ENCODE measurements at places on chromosomes 11 and 22. TPM values are rescaled to one million over a fixed set of nuclear protein-coding genes. Genes with fewer than 3 reads are reported as not detected.

Gene CYTH4
- polyA plus RNA-seq, result 5.6 TPM

Gene KCNC1
- 0.85 TPM for polyA plus RNA-seq

Gene CD3D
- polyA plus RNA-seq, result 1.6 TPM

Gene ABCC8
- polyA plus RNA-seq, result 3.8 TPM

Gene INS
- not detected for polyA plus RNA-seq

Gene FAM111B
- polyA plus RNA-seq, result 21.6 TPM

Gene OR2AG1
- 0.05 TPM for polyA plus RNA-seq

Gene MOV10L1
- polyA plus RNA-seq, result 4.7 TPM

DNA sequence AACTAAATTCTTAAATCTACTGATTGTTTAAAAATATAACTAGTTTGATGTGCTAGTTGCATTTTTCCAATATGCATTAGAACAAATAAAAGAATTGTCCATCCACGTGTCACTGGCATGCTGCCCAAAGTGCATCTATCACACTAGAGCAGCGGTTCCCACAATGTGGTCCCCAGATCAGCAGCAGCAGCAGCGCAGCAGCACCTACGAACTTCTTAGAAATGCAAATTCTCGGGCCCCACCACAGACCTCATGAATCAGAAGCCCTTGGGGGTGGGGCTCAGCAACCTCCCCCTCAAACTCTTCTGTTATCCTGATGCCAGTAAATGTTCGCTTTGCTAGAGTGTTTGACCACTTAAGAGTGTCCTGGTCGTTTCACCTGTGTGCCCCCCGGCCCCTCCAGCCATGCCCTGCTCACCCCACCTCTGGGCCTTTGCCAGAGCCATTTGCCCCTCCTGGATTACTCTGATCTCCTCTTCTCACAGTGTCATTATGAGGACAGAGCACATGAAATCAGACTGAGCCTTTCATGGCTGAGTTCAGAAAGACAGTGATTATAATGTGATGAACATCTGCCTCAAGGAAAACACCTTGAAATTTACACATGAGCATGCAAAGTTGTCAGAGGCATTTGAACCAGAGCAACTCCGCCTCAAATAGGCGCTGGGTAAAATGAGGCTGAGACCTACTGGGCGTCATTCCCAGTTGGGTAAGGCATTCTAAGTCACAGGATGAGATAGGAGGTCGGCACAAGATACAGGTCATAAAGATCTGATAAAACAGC lies 12.6 kb upstream of the VSIG10L2 start:
- no peaks in the 10 kb centered on the region for H3K36me3 ChIP-seq
- H3K4me3 ChIP-seq, result no peak overlapping the region
- H3K4me1 ChIP-seq, result no peaks in the 10 kb centered on the region
- H3K27ac ChIP-seq, result no peak overlapping the region
- H3K27me3 ChIP-seq, result no peaks in the 10 kb centered on the region
- no peak for DNase-seq

DNA sequence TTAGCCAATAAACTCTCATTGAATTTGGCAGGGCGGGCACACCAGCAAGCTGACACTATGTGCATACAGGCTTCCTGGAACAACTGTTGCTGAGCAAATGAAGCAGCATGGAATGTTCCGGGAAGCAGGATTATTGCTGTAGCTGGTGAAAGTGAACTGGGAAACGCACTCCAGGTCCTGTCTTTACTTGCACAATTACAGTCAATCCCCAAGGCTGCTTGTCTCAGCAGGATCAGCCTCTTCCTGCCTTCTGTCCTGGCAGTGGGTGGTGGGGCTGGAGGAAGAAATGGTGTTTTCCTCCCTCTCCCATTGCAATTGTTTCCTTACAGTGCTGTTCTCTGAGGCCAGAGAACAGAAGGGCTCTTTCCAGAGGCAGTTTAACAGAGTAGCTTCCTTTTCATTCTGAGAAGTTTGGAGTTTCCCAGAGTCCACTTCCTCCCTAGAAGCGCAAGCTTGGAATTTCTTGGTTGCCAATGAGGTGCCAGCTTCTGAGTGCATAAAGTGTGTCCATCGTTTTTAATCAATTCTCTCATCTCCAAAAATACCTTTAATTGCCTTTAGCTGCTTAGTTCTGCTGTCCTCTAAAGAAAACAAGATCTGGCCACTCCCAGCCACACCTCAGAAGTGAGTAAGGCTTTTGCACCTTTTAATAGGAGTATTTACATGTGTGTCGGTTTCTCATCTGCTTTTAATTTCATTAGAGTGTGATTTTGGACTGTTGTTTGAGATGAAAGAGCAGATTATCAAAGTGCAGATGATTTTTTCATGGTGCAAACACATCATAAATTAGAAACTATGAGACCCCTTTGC lies 19.9 kb downstream of the CD44 start:
- peaks cover 97% of the 10 kb centered on the region for H3K4me1 ChIP-seq
- no peak overlapping the region for H3K4me3 ChIP-seq
- DNase-seq, result no peak
- H3K27me3 ChIP-seq, result no peaks in the 10 kb centered on the region
- H3K36me3 ChIP-seq, result no peaks in the 10 kb centered on the region

DNA sequence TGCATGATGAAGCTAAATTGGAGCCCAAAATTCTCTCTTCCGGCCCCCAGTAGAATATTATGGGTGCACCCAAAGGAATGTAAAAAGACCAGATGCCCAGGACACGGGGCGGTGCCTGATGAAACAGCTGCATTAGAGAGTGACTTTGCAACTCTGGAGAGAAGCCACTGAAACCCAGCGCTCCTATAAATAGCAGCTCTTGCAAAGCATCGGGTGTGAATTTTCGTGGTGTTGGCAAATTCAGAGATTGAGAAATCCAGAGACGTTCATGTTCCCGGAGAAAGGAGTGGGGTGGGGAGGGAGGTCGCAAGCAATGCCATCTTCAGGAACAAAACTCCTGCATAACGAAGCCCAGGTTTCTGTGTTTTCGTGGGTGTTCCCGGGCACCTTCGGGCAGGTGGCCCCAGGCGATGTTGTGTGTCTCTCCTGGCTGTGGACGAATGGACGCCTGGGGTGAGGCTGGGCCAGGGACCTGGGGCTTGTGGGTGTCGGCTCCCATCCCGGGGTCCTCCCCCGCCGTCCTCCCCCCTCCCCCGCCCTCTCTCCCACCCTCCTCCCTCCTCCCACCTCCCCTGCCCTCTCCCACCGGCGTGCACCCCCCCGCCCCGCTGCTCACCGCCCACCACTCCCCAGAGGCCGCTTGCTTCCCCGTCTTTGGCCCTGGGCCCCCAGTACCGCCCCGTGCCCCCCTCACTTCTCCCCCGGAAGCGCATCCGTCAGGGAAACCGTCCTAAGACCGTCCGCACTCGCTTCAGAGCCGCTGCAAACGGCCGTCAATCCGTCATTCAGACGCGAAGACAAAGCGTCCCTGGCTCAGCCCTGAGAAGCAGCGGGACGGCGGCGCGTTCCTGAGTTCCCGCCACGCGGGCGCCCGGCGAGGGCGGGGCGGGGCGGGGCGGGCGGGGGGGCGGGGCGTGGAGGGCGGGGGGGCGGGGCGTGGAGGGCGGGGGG lies 26.7 kb upstream of the TOLLIP start:
- H3K4me3 ChIP-seq, result peak overlapping the region; percentile 44
- H3K27me3 ChIP-seq, result peaks cover 12% of the 10 kb centered on the region
- no peaks in the 10 kb centered on the region for H3K36me3 ChIP-seq

DNA sequence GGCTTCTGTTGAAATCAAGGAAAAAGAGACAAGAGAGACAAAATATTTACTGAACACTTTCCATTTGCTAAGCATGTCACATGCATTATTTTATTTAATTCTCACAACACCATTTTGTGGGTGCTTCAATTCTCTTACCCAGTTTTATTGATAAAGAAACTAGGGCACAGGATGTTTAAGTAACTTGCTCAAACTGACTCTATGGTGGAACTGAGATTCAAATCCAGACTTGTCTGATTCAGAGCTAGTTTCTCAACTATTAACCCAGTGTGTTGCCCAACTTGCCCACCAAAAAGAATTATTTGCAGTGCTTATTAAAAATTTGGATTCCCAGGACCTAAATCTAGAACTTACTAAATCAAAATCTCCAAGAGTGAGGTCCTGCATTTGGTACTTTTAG lies 21.5 kb upstream of the MSANTD4 start:
- H3K4me3 ChIP-seq, result no peak overlapping the region
- H3K27ac ChIP-seq, result no peak overlapping the region
- DNase-seq, result no peak
- no peaks in the 10 kb centered on the region for H3K27me3 ChIP-seq
- no peaks in the 10 kb centered on the region for H3K36me3 ChIP-seq

- H3K27me3 ChIP-seq, result no peaks in the 10 kb centered on the region
- no peak overlapping the region for H3K4me3 ChIP-seq
- H3K27ac ChIP-seq, result no peak overlapping the region
- DNase-seq, result no peak
These were observed 33.4 kb upstream of the PISD start for GRCh38 chr22:31695423-31695822.

DNA sequence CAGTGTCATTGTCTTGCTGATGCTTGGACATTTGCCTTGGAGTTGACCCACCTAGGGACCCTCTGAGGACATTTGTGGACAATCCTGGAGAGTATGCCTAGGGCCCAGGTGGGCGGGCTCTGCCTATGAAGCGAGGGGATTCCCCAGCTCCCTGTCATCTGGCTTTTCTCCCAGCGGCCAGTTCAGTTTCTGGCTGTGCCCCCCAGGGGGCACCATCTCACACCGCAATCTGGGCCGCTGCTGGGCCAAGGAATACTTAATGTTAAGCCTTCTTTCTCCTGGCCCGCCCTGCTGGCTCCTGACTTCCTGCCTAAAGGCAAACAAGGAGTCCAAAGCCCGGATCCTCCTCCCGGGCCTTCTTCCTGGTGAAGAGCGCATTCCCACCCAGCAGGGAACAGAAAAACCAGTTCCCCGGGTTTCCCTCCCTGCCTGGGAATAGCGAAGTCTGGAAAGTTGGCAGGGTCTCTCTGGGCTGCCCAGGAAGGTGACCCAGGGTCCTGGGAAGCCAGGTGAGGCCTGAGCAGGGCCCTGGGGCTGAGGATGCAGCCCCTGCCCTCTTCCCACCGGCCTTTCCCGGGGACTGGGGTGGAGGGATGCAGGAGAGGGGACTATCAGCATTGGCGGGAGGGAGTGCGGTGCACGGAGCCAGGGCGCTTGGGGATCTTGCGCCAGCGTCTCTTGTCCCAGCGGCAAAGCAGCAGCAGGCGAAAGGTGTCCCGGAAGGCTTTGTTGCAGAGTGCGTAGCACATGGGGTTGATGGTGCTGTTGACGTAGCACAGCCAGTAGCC lies 11.9 kb downstream of the CHRM1 start:
- H3K36me3 ChIP-seq, result no peaks in the 10 kb centered on the region
- peak overlapping the region; percentile 72 for H3K27ac ChIP-seq
- no peak overlapping the region for H3K4me3 ChIP-seq
- H3K27me3 ChIP-seq, result no peaks in the 10 kb centered on the region
- peak; percentile 68 for DNase-seq
- H3K4me1 ChIP-seq, result peaks cover 43% of the 10 kb centered on the region

GRCh38 chr11:35141571-35141971 lies 2.6 kb downstream of the CD44 start:
- peak overlapping the region; percentile 77 for H3K4me3 ChIP-seq
- H3K27ac ChIP-seq, result peak overlapping the region; percentile 96
- peaks cover 73% of the 10 kb centered on the region for H3K4me1 ChIP-seq
- no peak for DNase-seq

GRCh38 chr11:77136074-77136473 lies 8.0 kb downstream of the MYO7A start:
- H3K4me1 ChIP-seq, result no peaks in the 10 kb centered on the region
- H3K27me3 ChIP-seq, result peaks cover 32% of the 10 kb centered on the region
- H3K4me3 ChIP-seq, result no peak overlapping the region
- no peak overlapping the region for H3K27ac ChIP-seq

DNA sequence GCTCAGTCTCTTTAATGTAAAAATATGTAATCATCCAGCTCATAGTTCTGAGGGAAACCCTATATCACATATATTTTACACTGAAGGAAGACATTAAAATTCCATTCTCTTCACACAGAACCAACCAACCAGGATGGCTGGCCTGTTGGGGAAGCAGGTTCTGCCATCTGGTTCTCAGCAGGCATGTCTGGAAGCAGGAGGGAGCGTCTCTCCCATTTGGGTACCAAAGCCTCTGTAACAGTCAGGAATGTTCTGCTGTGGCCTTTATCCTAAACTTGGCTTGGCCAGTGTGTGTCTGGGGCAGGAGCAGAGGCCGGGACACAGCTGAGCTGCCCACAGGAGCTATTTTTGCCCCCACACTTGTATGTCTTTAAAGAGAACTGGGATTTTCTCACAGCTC lies 29.2 kb downstream of the SGSM3 start:
- H3K4me3 ChIP-seq, result no peak overlapping the region
- no peak for DNase-seq
- H3K27ac ChIP-seq, result peak overlapping the region; percentile 78
- peaks cover 47% of the 10 kb centered on the region for H3K4me1 ChIP-seq
- H3K36me3 ChIP-seq, result no peaks in the 10 kb centered on the region

- no peaks in the 10 kb centered on the region for H3K27me3 ChIP-seq
- no peaks in the 10 kb centered on the region for H3K36me3 ChIP-seq
- DNase-seq, result no peak
- no peaks in the 10 kb centered on the region for H3K4me1 ChIP-seq
- H3K4me3 ChIP-seq, result no peak overlapping the region
These were observed 129.1 kb downstream of the EHF start for GRCh38 chr11:34749666-34750659.

DNA sequence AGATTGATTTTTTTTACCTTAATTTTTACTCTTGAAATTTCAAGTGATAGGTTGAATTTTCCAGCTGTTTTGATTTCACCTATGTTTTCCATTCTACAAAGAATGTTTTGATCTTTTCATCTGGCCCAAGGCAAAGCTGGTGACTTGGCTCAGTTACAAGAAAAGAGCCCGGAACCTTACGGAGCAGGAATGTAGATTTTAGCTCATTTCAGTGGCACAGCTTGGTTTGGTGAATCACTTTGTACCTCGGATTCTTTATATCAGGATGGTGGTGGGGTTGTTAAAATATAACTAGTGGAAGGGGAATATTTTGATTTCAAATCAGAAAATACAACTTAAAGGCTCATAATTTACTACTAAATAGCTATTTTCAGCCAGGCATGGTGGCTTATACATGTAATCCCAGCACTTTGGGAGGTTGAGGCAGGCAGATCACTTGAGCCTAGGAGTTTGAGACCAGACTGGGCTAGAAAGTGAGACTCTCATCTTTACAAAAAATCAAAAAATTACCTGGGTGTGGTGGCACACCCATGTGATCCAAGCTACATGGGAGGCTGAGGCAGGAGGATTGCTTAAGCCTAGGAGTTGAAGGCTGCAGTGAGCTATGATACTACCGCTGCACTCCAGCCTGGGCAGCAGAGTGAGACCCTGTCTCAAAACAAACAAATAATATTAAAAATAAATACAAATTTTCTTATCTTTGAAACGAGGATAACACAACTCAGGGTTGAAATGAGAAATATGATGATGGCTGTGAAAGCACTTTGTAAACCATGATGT lies 9.4 kb upstream of the GRIK4 start:
- peaks cover 72% of the 10 kb centered on the region for H3K27me3 ChIP-seq
- no peaks in the 10 kb centered on the region for H3K36me3 ChIP-seq
- H3K4me3 ChIP-seq, result no peak overlapping the region
- DNase-seq, result no peak

Measured in left lung (tissue), 14 donors.